NCI-H1105 (cell line): ENCODE measurements at places on chromosomes 12 and 14.

- no peak for DNase-seq
Observed at GRCh38 chr12:117792471-117792870, 176.3 kb downstream of the KSR2 start.

GRCh38 chr12:27771481-27772327 lies 8.3 kb upstream of the KLHL42 start:
- DNase-seq: no peak

DNA sequence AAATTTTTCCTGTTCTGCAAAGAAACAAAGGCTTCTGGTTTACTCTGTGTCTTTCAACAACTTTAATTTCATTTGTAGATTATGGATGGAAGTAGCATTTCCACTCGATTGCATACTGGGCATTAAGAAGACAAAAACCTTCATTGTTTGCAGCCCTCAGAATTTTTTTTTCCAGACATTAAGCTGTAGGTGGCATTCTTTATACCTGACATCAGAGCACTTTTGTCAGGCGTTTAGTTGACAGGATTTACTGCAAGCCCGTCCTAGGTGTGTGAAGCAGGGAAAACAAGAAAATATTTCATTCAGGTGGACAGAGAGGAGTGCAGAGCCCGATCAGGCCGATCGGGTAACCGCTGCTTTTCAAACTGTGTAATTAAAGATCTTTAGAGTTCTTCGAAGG lies 107.5 kb downstream of the TMEM260 start:
- DNase-seq: no peak

- no peak for DNase-seq
Observed at GRCh38 chr14:82420871-82421270, 887.2 kb upstream of the SEL1L start.

- no peak for DNase-seq
Observed at GRCh38 chr14:62689733-62690132, 355.5 kb downstream of the KCNH5 start.

GRCh38 chr14:92503756-92504491 lies 9.7 kb upstream of the RIN3 start:
- DNase-seq: no peak

- peak; percentile 66 for DNase-seq
Observed at GRCh38 chr12:63276537-63277365, 125.8 kb upstream of the AVPR1A start.
